ENCODE measurements at places on chromosomes 5 and 9.

DNA sequence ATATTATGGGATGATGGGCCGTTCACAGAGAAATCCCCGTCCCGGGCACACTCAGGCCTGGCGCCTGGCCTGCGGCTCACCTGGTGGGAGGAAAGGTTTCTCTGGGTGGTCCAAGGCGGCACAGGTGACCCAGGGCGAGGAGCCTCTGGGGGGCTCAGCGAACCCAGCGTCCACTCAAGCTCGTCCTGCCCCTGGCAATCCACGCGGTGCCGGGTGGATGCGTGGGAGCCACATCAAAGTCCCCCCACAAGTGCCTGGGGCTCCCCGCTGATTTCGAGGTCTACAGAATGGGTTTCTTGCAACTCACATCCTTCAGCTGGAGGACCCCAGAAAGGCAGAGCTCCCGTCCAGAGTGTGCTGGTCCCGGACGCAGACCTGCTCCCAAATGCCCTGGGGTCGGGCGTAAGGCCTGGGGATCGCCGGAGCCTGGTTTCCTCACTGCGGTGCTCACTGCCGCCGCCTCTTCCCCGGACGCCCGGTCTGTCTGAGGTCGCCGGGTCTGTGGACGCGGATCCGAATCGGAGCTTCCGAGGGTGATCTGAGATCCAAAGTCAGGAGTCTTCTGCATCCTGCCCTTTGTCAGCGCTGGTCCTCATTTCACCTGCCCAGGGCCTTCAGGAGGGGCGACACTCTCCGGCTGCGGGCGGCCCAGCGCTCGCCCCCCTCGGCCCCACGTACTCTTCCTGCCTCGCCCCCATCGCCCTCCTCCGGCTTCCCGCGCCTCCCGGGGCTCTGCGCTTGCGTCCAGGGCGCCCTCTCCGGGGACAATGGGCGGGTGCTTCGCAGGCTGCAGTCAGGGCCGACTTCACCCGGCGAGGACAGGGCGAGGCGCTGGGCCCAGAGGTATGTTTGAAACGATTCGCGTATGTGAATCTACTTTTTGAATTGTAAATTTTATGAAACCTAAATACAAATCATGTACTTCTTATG, 20.0 kb upstream of the RUFY1 start:
- DNase-seq, result no peak

- DNase-seq, result no peak
Measured at GRCh38 chr9:78860801-78861475, 564.0 kb downstream of the PSAT1 start.

- no peak for DNase-seq
Measured at GRCh38 chr5:2338686-2339085, 412.8 kb downstream of the IRX2 start.

- DNase-seq, result no peak
Measured at GRCh38 chr9:125626187-125626586, 80.8 kb downstream of the MAPKAP1 start.

GRCh38 chr5:96896806-96897205, 20.5 kb downstream of the ERAP2 start:
- DNase-seq, result no peak

DNA sequence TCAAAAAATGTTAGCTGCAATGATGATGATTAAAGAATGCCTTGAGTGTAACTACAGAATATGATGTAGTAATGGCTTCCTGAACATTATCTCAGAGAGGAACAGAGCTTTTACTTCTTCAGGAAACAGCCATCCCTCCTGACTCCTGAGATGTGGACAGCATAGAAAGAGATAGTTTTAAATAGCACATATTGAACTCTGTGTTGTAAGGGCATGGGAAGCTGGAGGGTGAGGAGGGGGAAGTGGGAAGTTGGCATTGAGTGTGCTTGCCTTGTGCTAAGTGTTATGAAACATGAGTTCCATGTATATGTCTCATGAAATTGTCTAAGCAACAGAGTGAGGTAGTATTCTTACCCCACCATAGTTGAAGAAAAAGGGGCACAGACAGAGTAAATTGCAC, 161.5 kb upstream of the SLC28A3 start:
- no peak for DNase-seq

DNA sequence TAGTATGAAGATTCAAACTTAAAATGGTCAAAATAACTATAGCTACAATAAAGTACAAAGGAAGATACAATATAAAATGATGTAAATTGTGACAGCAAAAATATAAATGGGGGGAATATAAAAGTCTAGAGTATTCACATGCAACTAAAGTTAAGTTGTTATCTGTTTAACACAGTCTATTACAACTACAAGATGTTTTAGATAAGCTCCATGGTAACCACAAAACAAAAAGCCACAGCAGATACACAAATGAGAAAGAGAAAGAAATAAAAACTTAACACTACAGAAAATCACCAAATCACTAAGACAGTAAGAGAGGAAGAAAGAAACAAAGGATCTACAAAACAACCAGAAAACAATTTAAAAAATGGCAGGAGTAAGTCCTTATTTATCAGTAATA, 17.0 kb upstream of the SH3TC2 start:
- no peak for DNase-seq

DNA sequence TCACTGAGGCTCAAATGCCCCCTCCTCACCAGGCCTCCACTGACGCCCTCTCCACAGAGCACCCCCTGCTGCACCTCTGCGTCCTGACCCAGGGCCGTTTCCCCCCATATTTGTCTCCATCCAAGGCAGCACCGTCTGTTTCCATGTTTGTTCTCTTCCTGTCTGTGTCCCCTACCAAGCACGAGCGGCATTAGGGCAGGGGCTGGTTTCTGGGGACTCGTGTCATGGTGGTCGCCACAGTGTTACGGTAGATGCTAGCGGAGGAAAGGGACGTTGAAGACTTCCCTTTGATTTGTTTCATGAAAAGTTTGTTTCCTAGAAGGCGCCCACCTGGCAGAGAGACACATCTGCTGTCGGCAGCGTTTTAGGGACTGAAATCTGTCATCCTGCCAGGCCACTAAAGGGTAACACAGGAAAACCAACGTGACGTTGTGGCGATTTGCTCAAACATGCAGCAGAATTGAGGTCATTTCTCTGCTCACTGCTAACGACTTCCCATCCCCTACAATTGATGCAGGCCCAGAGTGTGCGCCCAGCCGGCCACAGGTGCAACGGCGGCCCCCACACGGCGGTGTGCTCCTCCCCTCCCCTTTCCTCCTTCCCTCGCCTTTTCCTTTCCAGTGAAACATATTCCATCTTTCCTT, 79.3 kb upstream of the IRX4 start:
- no peak for DNase-seq

DNA sequence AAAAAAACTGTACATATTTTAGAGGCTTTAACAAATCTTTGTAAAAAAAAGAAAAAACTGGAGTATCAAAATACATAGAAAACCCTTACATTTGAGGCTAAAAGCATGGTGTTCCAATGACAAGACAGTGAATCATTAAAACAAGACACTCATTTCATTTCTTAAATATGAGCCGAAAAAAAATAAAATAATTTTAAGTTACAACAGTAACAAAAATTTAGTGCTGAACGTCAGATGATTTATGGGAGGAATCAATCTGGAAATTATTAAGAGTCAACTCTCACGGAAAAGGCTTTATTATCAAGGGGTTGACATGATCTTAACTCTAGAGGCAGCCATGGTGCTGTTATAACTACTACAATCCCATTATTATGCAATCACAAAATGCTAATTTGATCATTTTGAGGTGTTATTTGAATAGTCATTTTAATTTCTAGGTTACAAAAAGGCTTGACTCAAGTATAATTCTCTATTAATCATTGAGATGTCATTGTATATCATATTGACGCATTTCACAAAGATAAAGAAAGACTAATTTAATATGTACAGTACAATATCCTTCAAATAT, 51.9 kb downstream of the MAPKAP1 start:
- DNase-seq, result no peak

DNA sequence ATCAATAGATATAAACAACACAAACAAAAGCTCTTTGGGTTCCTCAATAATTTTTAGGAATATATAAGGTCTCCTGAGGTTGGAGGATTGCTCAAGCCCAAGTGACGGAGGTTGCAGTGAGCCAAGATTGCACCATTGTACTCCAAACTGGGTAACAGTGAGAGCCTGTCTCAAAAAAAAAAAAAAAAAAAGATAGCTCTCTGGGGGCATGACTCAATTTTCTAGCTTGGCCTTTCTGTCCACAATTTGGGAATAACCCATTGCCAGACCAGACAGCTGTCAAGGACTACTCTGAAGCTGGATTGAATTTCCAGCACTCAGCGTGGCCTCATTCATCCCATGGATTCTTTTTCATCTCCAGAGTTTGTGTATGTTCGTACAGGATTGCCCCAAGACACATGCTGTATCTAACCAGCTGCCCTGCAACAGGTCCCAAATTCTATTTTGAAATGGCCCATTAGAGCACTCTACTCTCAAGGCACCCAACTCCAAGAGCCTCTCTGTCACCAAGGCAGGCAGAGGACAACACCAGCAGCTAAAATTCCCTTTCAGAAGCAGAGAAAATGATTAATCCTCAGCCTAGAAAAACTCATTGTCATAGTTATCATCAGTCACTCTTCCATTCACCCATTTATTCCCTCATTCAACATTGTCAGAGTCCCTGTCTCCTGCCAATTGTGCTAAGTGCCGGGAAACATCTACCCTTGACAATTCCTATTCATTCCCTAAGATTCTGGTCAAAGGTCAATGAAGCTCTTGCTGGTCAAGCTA, 8.7 kb downstream of the FAM193B start:
- DNase-seq, result no peak

DNA sequence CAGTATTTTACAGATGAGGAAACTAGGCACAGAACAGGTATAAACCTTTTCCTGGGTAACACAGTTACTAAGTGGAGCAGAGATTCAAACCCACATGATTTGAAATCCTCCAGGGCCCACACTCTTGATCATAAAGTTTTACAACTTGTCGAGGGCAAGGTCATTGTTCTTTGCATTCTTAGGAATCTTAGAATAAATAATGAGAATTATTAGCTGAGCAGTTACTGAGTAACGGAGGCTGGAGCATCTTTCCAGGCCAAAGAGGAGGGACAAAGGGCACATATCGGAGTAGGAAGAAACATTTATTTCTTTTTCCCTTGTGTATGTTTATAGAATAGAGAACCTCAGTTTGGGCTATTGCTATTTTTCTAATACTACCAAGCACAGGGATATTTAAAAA, 27.1 kb upstream of the F2R start:
- DNase-seq, result no peak

DNA sequence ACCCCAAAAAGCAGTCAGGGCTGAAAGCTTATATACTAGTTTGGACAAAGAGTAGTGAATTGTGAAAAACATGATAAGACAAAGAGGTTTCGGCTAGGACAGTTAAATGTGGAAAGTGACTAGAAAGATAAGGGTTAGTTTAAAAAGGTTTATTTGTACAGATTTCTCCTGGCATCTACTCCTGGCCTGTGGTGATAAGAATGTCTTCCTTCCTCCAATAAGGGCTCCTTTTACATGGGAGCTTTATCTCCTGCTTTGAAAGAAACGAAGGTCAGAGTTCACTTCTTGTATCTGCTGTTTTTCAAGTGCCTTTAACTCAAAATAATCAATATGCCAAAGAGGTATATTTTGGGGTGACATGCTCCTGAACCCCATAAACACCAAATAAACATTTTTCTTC, 776.1 kb upstream of the COX7C start:
- no peak for DNase-seq

DNA sequence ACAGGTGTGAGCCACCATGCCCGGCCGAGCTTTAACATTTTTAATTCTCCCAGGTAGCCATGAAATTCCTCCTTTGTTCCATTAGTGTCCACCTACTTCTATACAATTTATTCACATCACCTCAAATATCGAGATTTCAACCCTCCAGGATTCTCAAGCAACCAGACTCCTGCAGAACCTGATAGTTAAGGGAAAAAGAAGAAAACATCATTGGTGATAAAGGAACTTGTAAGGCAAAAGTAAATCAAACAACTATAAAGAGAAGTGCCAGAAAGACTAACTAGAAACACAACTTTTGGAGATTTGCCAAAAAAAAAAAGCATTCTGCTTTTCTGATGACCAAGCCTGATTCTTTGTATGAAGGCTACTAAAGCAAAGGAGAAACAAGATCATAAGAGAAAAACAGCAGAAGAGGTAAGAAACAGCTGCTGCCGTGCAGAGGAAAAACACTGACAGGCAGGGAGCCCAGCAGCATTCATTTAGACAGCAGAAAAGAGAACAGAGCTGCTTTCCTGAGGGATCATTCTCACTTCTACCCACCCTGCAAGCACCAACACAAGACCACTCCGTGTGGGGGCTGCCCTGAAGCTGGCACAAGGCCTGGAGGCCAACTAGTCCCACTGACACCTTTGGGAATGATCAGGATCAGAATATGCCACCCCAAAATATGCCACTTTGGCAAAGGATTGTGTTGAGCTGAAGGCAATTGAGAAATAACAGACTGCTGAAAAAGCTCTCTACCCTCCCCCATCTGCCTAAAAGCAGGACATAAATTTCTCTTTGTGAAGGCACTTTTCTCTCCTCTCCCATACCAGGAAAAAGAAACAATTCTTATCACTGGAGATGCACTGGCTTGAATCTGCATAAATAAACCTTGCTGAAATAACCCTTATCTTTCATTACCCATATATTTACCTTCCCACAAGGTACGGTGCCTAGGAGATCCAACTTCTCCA, 75.1 kb downstream of the ALDH7A1 start:
- no peak for DNase-seq

GRCh38 chr5:158840193-158840592, 259.5 kb downstream of the EBF1 start:
- no peak for DNase-seq

DNA sequence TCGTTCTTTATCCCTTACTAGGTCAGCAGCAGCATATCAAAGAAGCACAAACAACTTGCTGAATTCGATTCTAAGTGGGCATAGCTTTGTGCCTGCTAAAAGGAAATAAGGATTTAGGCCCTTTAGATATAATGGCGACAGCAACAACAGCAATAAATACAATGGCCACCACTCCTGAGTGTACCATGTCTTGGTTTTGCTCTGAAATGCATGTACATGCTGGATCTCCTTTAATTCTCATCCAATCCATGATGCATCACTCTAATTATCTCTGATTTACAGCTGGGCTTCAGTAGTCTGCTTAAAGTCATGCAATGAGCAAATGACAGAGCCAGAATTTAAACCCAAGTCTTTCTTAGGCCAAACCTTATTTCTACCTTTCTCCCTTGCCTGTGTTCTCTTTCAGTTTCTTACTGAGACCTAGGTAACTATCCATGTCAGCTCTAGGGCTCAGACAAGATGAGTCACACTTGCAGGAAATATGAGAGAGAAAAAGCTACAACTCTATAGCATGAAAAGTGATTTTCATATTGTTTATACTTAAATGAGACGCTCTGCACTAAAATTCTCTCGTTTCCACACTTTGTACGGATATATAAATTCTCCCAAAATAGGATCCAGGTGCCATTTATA, 111.8 kb downstream of the HMHB1 start:
- DNase-seq, result no peak

All from SK-N-MC (cell line).